ENCODE measurements at places on chromosomes 12 and 14.

DNA sequence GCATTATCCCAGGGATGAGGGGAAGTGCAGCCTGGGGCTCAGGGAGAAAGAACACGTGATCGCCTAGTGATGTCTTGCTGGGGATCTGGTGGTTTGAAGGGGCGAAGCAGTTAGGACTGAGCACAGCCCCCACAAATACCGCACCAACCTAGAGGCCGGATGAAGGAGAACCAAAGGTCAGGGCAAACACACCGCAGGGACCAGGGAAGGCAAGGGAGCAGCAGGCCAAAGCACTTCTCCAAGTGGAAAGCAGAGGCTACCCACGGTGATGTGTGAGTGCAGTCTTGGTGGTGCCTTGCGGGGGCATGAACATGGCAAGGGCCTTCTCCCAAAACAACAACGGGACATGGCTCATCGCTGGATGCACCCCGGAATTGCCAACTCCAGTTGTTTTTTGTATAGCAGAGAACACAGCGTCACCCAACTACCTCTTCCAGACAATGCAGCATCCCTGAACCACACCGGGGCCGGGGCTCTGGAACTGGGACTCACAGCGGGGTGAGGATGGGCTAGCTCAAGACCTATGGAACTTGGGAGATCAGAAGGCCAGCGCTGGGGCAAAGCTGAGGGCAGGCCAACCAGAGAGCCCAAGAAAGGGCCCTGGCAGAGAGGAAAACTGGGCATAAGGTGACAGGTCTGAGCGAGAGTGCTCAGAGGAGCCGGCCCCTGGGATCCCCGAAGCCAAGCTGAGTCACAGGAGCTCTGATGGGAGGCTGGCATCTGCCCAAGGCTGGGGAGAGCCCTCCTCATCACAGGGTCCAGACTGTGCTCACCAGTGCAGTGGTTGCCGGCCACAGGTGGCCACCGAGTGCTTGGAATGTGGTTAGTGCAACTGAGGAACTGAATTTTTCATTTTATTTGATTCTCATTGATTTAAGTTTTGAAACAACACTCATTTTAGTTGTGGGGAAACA, 11.1 kb downstream of the GALNT16 start:
- no peak for DNase-seq

DNA sequence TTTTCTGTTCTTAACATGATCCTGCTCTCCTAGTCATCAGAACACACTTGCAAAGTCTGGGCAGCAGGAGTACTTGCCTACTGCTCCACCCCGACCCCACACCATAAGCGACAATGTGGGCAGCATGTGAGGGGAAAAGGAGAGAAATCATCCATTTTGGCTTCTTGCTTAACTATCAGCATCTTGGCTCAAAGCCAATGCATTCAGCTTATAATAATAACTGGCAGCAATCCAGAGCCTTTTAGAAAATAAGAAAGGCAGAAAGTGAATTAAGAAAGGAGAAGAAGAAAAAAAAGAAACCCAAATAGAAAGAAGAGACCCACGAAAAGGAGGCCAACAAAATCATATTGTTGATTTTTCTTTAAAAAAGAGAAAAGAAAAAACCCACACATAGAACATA, 930.8 kb downstream of the BCL11B start:
- no peak for DNase-seq

DNA sequence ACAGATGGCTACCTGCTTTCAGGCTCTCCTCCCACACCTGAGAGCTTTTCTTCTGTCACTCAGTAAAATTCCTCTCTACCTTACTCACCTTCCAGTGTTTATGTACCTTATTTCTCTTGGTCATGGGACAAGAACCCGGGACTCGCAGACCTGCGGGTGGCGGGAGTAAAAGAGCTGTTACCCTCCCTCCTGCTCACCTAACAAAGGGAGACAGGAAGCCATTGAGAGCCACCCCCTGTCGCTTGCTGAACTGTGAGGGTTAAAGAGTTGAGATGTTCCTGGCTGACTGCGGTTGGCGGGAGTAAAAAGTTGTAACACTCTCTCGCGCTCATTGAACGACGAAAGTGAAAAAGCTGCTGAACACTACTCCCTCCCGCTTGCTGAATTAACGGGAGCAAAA, 1935.1 kb upstream of the FLRT2 start:
- DNase-seq: no peak

DNA sequence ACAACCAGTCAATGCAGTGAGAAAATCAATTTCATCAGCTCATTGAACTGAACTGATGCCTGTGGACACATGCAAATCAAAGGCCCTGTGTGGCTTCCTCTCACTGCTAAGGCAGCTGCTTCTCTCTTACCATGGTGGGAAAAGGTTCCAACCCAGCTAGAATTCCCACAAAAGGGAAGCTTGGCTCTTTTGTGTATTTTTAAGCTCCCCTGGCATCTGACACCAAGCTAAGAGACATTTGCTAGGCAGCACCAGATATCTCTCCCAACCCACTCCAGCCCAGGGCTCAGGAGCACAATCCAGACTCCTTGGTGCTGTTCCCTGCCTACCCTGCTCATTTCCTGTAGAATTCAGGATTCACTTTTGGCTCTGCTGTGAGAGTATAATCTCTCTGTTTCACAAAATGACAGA, 129.6 kb downstream of the GXYLT1 start:
- no peak for DNase-seq

DNA sequence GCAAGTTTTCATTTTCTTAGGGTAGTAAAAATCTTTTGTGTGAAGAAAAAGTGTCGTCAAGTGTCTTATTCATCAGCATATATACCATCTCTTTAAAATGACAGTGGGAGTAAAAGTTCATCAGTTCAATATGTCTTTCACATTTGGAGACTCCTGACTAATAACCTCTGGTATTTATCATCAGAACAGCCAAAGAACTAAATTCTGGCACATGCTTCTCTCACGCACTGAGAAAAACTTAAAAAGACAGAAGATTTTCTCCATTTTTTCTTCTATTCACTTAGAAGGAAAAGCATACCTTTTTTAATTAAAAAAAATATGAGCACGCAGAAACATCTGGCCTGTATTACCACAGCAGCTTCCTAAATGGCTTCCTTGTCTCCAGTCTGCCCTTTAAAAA, 265.7 kb downstream of the AKAP6 start:
- no peak for DNase-seq

DNA sequence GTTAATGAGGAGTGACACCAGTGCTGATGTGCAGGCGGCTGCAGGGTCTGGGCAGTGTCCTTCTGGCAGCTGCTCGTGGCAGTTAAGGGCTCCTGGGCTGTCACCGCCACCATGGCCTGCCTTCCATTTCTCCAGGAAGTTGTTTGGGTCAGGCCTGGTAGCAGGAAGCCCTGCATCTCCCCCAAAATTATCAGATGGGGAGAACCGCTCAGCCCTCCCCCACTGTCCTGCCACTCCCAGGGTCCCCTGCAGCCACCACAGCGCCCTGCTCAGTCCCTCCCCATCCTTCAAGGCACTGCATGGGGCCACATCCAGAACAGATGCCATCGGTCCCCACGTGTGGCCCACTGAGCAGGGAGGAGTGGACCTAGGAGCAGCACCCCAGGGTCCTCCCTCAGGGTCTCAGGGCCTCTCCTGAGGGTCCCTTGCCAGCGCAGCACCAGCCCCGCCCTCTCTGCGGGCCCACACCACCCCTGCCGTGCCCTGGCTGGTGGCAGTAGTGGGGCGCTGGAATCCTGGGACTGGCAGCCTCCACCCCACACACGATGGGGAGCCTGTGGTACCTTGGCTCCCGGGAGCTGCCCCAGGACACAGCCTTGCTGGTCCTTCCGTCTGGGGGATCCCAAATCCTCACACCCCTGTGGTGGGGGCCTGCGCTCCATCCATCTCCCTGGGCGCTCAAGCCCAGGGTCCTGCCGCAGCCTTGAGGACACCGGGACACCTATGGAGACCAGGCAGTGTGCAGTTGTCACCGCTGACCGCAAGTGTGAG, 10.3 kb upstream of the AMN start:
- no peak for DNase-seq

- no peak for DNase-seq
These were observed 105.3 kb upstream of the FOXG1 start for GRCh38 chr14:28661171-28661772.

- no peak for DNase-seq
These were observed 242.1 kb downstream of the BCL11B start for GRCh38 chr14:99029916-99030305.

DNA sequence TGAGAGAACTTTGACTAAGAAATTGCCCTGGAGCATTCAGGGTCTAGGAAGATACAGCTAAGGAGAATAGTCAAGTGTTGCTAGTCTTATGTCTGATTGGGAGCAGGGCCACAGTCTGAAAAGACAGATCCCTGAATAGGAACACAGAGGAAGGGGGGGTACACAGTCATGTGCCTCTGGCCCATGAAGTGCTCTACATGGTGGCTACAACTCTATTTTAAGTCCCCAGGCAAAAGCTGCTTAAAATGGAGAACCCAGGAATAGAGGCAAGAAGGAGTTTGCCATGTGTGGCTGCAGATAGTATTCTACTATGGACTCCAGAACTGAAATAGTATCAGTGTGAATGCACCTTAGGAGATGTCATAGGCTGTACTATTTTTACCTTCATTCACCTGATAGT, 118.0 kb upstream of the NPAS3 start:
- DNase-seq: no peak

DNA sequence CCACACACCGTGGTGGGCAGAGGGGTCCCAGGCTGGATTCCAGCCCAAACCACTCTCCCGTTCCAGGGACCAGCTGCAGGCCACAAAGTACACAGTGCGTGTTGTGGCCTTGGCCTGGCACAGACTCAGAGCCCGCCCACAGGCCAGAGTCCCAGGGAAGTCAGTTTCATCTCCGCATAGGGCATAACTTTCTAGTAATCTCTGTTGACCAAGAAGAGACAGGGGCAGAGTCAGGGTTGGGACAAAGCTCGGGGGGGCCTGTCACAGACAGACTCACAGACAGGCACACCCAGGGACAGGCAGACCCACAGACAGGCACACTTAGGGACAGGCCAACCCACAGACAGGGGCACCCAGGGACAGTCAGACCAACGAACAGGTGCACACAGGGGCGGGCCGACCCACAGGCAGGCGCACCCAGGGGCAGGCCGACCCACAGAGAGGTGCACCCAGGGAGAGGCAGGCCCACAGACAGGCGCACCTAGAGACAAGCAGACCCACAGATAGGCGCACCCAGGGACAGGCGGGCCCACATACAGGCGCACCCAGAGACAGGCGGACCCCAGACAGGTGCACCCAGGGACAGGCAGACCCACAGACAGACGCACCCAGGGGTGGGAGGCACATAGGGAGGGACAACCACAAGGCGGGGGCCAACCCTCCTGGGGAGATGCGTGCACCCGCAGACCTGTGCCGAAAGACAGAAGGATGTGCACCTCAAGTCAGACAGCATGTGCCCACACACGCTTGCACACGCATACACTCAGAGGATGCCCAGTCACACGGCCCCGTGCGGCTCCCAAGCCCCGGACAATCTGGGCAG, 323.3 kb upstream of the RTL1 start:
- no peak for DNase-seq

DNA sequence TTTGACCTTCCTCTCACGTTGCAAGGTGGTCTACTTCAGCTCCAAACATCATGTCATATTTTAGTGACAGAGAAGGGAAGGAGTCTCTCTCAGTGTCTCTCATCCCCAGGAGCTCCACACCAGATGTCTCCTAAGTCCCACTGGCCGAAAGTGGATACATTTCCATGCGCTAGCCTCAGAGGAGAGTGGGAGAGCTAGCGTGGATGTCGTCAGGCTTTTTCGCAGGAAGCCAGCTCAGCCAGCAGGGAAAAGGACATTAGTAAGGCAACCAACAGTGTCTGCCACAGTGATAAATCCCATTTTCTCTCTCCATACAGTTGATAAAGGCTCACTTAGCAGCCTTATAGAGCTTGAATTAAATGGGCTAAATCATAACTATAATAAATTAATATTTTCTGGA, 155.7 kb downstream of the PELI2 start:
- no peak for DNase-seq

DNA sequence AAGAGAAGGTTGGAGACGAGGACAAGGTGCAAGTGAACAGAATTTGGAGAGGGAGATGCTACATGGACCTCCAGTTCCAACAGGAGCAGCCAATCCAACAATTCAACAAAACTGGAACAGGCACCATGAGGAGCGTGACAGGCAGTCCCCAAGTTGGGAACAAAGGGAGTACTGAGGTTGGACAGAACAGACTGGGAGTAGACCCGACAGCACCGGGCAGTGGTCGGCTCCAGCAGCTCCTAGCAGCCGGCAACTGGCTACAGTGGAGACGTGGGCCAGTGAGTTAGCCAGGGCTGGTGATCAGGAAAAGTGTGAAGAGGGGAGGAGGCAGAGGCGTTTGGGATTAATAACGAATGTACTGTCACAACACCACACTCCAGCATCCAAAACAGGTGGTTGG, 16.4 kb downstream of the MAP3K9 start:
- no peak for DNase-seq

GRCh38 chr14:104351849-104352492, 213.6 kb downstream of the KIF26A start:
- no peak for DNase-seq

- no peak for DNase-seq
These were observed 4.8 kb upstream of the SNRNP35 start for GRCh38 chr12:123453165-123453564.

GRCh38 chr12:12725086-12725955, 8.2 kb downstream of the CDKN1B start:
- peak; percentile 89 for DNase-seq

DNA sequence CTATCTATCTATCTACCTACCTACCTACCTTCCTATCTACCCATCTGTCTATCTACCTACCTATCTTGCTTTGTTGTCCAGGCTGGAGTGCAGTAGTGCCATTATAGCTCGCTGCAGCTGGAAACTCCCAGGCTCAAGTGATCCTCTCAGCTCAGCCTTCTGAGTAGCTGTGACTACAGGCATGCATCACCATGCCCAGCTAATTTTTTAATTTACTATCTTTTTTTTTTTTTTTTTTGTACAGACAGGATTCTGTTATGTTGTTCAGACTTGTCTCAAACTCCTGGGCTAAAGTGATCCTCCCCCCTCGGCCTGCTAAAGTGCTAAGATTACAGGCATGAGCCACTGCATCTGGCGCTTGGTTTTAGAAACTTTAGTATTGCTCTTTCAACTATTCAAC, 762.4 kb downstream of the SLC6A15 start:
- DNase-seq: no peak

GRCh38 chr12:91272461-91273063, 89.9 kb upstream of the DCN start:
- no peak for DNase-seq

DNA sequence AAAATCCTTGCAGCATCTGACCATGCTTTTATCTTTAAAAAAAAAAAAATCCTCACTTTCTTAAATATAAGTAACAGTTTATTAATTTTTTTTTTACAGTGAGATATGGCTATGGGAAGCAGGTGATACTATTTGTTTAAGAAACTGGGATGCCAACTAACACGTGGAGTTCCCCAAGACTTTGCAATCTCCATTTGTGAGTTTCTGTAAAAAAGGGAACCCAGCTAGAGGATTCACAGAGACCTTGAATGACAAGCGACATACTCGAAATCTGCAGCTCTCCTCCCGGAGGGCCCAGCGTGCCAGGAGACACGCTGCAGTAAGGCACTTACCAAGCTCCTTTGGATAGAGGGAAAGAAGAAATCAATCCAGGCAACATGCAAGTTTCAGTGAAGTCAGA, 30.1 kb downstream of the SLC15A4 start:
- DNase-seq: no peak

- DNase-seq: no peak
These were observed 31.9 kb downstream of the VRTN start for GRCh38 chr14:74380172-74380571.

- peak; percentile 34 for DNase-seq
These were observed 20.5 kb upstream of the GUCY2C start for GRCh38 chr12:14716848-14717444.
